BJ (cell line): ENCODE measurements at places on chromosomes 6 and 20.

- no peak for DNase-seq
Observed at GRCh38 chr6:5762561-5762968, 244.2 kb downstream of the NRN1 start.

- peak; percentile 89 for DNase-seq
Observed at GRCh38 chr6:101080597-101080996, 199.5 kb upstream of the ASCC3 start.

- no peak for DNase-seq
Observed at GRCh38 chr6:5053864-5054244, 31.3 kb upstream of the PPP1R3G start.

GRCh38 chr6:46715141-46715540 lies 20.0 kb downstream of the PLA2G7 start:
- no peak for DNase-seq

DNA sequence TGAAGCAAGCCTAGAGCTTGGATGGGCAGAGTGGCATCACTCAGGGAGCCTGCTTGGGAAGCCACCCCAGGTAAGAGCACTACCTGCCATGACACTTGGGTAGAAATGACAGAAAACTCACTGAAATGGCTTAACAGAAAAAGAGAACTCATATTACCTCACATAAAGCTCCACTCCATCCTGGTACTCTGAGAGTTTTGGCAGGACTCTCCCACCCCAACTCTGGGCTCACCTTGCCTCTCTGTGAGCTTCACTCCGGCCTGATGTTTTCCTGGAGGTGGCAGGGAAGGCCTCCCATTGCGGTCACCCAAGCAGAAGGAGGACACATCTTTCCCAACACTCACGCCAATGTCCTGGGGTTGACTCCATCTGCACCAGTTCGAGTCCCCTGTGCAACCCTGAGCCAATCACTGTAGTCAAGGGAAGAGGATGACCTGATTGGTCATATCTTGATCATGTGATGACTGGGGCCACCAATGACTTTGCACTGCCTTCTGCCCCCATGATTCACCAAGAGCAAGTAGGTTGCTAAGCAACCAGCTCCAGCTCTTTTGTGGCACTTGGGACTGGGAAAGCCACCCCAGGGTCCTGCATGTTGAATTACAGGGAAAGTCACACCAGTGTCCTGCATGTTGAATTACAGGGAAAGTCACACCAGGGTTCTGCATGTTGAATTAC lies 446.1 kb upstream of the SULF2 start:
- DNase-seq: no peak

- no peak for DNase-seq
Observed at GRCh38 chr6:111361648-111362047, 121.4 kb downstream of the REV3L start.

DNA sequence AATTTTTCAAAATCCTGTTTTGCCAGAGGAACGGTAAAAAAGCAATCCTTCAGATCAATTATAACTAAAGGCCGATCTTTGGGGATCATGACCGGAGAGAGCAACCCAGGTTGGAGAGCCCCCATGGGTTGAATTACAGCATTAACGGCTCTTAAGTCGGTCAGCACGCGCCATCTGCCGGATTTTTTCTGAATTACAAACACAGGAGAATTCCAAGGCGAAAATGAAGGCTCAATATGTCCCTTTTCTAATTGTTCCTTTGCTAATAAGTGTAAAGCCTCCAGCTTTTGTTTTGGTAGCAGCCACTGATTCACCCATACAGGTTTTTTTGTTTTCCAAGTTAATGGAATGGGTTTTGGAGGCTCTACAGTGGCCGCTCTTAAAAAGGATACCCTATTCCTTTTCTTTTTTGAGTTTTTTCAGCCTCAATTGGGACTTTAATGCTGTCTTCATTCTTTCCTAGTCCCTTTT lies 16.9 kb upstream of the PTCRA start:
- DNase-seq: no peak

- no peak for DNase-seq
Observed at GRCh38 chr6:129454488-129454887, 255.5 kb downstream of the ARHGAP18 start.

GRCh38 chr6:7467007-7467897 lies 74.2 kb upstream of the DSP start:
- DNase-seq: no peak

GRCh38 chr6:170034294-170034693 lies 256.6 kb downstream of the DLL1 start:
- no peak for DNase-seq

DNA sequence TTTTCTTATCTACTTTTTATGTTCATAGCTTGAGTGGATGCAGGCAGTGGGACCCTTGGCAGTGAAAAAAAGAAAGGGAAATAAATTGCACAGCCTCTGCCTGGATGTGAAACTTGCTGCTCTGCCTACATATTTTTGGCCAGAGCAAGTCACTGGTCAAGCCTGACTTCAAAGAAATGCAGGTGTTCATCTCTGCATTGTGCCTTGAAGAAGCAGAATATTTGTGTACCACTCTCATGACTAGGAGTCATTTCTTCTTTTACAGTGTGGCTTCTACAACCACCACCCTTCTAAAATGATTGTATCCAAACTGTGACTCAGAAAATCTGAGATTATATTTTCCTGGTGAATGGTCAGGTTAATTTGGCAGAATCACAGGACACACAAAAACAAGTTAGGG lies 2.5 kb upstream of the KATNA1 start:
- DNase-seq: no peak

- no peak for DNase-seq
Observed at GRCh38 chr6:107820338-107821261, 3.5 kb downstream of the SCML4 start.

GRCh38 chr20:63009988-63010769 lies 3.4 kb upstream of the BHLHE23 start:
- no peak for DNase-seq

DNA sequence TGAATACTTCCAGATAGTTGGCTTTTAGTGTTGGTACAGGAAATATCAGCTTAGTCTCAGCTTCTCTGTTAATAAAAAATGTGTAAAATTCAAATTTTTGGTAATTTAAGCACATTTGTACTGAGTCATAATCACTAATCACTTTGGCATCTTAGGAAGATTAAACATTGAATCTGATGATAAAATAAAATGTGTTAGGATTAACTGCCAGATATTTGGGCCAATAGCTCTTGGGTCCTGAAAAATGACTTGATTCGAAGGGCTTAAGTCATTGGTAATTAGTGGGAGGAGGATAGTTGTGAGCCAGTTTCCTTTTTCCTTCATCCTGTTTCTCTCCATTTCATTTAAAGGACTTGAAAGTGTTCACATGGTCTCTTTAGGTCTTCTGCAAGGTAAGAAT lies 426.1 kb downstream of the RFPL4B start:
- DNase-seq: no peak

- DNase-seq: peak; percentile 11
Observed at GRCh38 chr20:13930281-13930680, 60.1 kb downstream of the SEL1L2 start.

- no peak for DNase-seq
Observed at GRCh38 chr6:31042806-31043205, 32.5 kb downstream of the MUC22 start.

DNA sequence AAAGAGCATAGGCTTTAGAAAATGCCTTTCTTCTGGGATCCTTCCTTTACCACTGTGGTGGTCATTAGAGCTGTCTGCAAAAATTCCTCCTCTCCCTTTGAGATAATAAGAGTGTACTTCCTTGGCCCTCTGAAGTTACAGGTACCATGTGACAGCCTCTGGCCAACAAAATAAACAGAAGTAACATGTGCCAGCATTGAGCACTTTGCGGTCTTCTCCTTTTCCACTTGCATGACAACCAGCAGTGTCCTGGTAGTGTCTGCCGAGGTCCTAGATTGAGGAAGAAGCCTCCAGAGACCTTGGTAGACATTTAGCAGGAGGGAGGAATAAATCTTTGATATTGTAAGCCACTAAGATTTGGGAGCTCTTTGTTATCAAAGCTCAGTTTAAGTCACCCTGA lies 87.5 kb upstream of the ARID1B start:
- DNase-seq: no peak

GRCh38 chr6:88577461-88577860 lies 386.0 kb downstream of the RNGTT start:
- DNase-seq: no peak

DNA sequence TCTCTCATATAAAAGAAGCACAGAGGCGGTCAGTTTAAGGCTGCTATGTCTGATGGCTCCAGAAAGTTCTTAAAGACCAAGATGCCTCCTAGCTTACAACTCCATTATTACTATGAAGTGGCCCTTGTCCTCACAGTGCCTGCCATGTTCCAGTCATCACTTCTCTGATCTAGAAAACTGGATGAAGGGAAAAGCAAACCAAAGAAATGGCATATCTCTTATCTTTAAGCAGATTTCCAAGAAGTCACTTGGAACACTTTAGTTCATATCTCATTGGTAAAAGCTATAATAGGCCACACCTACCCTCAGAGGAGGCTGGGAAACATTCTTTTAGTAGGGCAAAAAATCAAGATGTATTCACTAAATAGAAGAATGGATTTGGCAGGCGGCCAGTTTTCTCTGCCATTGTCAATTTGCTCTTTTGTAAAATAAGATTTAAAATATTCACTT lies 289.6 kb downstream of the TBC1D7 start:
- no peak for DNase-seq

DNA sequence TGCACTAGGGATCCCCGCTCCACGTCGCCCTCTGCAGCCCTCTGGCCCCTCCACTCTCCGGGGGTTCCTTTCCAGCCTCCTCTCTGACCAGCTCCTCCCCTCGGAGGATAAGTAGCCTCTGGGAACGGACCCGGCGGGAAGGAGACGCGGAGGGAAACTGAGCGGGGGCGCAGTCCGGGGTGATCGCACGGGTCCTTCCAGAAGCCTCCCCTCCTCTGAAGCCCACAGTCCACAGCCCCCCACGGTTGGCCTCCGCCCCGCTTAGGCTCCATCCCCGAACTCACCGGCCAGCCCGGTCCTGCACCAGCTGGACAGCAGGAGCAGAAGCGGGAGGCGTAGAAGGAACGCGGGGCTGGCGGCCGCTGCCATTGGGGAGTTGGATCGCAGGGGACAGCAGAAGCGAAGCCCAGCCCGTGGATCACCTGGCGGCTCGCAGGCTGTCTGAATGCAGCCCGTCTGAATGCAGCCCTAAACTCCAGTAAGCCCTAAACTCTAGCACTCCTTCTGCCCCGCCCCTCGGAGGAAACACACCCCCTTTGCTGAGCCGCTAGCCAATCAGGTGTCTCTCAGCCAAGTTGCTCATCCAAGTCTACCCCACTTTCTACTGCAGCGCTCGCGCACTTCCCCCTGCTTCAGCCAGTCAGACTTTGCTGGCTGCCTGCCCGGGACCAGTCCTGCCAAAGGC lies at the start of gene RAET1G:
Gene RAET1G, minus strand, starts transcription at position 480 of the 685 bp plus-strand sequence. Its CDS starts 111 bp downstream, at position 369.
- DNase-seq: peak; percentile 61

GRCh38 chr6:40461643-40462042 lies 125.5 kb downstream of the LRFN2 start:
- DNase-seq: no peak

- no peak for DNase-seq
Observed at GRCh38 chr6:111231090-111231459, 143.8 kb downstream of the SLC16A10 start.
